ENCODE measurements at places on chromosomes 1 and 21.

- DNase-seq = no peak
Observed at GRCh38 chr1:57262472-57262871, 161.4 kb downstream of the DAB1 start.

DNA sequence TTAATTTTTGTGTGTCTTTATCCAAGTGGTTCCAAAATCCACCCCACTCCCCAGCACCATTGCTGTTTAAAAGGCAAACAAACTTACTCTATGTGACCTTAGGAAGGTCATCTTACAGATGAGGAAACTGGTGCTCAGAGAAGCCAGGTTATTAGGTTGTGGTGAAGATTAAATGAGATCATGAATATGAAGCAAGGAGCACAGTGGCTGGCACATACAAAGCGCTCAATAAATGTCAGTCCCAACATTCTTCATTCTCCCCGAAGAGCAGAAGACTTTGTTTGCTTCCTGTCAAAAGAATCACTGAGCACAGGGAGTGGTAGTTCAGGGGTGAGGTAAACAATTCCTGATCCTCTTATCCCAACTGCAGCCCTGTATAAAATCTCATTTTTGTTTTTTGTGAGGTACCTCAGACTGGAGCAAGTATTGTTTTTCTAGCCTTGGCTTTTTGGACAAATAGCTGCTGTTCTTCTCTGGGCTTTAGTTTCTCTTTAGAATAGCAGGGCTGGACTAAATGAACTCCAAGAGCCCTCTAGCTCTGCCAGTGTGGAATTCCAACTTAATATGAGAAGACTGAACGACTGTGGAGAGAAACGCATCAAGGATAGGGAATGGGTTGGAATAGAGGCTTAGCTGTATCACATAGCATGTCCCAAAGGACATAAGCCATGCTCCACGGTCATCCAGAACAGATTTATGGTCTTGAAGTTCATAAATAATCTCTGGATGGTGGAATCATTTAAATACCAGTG is 455.3 kb upstream of the USP24 start:
- no peak for DNase-seq

- no peak for DNase-seq
Observed at GRCh38 chr1:23756676-23757075, 13.4 kb downstream of the ELOA start.

- DNase-seq = no peak
Observed at GRCh38 chr1:89291276-89291675, 18.6 kb upstream of the GBP5 start.

GRCh38 chr1:216914974-216915373 is 191.7 kb upstream of the ESRRG start:
- DNase-seq = no peak

- no peak for DNase-seq
Observed at GRCh38 chr1:18962855-18963737, 6.6 kb upstream of the IFFO2 start.

DNA sequence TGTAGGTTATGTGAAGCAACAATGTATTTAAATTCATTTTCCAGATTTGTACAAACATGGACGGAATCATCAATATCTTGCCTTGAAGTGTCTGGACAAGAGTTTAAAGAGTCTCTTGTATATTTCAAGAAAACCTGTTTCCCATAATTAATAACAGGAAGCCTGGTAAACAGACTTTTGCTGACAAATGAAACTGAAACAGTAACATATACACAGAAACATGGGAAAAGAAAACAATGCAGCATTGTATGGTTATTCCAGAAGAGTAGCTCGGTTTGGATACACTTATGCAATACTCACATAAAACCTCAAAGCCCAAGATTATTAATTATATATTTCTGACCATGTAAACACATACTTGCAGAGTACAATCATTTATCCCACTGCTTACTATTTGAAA is 265.5 kb downstream of the PTPRC start:
- DNase-seq = no peak

- DNase-seq = peak; percentile 40
Observed at GRCh38 chr1:206106328-206107167, 10.6 kb downstream of the AVPR1B start.

- no peak for DNase-seq
Observed at GRCh38 chr1:112114540-112114939, 125.1 kb upstream of the KCND3 start.

DNA sequence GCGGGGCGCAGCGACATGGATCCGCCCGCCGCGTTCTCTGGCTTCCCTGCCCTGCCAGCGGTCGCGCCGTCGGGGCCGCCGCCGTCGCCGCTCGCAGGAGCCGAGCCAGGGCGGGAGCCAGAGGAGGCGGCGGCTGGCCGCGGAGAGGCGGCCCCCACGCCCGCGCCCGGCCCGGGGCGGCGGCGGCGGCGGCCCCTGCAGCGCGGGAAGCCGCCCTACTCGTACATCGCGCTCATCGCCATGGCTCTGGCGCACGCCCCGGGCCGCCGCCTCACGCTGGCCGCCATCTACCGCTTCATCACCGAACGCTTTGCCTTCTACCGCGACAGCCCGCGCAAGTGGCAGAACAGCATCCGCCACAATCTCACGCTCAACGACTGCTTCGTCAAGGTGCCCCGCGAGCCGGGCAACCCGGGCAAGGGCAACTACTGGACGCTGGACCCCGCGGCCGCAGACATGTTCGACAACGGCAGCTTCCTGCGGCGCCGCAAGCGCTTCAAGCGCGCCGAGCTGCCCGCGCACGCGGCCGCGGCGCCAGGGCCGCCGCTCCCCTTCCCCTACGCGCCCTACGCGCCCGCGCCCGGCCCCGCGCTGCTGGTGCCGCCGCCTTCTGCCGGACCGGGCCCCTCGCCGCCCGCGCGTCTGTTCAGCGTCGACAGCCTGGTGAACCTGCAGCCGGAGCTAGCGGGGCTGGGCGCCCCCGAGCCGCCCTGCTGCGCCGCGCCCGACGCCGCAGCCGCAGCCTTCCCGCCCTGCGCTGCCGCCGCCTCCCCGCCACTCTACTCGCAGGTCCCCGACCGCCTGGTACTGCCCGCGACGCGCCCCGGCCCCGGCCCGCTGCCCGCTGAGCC is 459 bp downstream of the FOXE3 start:
- DNase-seq = no peak

DNA sequence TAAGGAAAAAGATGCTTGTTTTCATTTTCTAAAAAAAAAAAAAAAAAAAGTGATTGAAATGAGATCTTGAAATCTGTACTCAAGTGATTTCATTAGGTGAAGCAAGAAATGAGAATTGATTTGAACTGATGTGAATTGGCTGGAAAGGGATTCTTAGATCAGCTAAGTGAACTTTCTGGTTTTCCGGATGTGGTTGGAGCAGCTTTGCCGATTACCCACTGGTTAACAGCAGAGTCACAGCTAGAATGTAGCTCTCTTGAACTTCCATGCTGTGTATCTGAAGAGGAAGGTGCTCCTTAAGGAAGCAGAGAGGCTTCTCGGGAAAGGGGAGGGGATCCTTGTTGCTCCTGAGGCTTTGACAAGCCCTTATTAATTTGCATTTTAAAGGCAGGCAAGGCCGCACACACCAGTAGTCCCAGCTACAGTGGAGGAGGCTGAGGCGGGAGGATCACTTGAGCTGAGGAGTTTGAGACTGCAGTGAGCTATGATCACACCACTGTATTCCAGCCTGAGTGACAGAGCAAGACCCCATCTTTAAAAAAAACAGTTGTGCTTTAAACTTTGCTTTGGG is 28.7 kb upstream of the PWP2 start:
- DNase-seq = no peak

DNA sequence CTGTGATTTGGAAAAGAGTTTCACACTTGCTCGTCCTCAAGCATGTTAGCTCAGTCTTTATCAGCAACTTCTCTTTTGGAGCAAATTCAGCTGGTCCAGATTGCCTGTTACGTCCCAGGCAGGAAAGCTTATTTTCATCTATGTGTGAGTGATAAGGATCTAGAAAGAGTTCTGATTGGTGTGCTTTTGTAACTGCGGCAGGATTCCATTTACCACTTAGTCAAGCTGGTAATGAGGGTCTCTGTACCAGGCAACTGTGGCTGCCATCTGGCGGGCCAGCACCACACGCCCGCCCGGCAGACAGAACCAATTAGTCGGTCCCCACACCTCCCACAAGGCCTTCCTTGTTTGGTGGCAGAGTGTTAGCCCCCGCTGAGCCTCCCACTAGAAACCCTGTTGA is 21.0 kb downstream of the C1orf87 start:
- no peak for DNase-seq

DNA sequence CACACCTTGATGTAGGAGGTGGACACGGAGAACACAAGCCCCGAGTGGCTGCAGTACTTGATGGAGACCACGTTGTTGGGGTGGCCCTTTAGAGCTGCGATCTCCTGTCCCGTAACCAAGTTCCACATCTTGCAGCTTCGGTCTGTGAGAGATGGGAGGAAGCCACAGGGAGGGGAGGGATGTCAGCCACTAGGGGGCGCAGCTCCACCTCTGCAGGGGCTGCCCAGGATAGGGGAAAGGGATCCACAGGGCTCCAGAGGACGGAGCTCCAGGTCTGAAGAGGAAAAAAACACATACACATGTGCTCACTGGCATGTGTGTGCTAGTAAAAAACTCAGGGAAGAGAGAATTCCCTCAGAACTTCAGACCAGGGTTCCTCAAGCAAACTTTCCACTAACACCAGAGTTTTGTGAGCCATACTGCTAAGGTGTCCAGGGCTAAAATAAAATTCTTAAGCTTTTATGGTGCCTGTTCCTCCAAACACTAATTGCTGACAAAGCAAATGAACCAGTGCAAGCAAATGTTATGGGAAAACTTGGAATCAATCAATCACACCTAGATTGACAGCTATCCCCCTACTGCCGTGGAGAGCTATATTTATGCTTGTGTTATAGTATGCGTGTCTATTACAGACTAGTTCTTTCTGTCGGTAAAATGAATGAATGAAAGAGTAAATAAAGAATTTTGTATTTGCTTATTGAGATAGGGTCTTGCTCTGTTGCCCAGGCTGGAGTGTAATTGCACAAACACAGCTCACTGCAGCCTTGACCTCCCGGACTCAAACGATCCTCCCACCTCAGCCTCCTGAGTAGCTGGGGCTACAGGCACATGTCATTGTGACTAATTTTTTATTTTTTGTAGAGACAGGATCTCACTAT is 43.7 kb downstream of the KIF21B start:
- no peak for DNase-seq

- DNase-seq = no peak
Observed at GRCh38 chr1:93164816-93165215, 15.4 kb downstream of the TMED5 start.

DNA sequence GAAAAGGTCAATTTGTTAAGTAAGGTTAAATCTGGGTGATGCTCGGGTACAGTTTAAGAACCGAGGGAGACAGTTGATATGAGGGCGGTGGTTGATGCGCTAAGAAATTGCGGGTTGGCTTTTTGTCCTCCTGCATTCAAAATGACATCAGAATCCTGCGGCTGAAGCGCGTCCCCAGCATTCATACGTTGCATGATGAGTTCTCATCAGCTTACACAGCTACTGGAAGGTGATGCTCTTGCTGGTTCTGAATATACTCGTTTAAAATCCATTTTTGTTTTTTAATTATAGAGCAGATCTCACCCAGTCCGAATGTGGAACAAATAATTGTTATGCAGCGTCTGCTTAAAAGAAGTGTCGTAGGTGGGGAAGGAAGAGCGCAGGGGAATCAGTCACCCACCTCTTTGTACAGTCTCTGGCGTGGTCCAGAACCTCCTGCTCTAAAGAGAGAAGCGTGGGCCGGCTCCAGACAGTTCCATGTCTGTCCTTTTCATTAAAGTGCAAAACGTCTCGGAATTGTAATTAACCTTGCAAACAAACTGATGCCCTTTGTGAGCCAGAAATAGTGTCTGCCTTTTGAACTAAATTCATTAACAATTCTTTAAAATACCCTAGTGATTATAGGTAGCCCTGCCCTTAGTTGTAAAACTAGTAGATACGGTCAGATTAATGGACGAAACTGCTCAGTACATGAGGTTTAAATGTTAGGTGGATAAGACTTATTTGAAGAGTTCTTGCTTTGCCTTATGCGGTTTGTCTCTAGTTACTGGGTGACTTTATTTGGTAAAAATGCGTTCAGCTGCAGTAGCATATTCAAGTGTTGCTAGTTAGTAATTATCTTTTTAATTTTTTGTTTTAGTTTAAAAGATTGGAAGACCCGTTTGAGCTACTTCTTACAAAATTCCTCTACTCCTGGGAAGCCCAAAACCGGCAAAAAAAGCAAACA is 741 bp downstream of the RGS2 start:
- no peak for DNase-seq

- no peak for DNase-seq
Observed at GRCh38 chr21:41786509-41786987, 19.7 kb upstream of the RIPK4 start.

DNA sequence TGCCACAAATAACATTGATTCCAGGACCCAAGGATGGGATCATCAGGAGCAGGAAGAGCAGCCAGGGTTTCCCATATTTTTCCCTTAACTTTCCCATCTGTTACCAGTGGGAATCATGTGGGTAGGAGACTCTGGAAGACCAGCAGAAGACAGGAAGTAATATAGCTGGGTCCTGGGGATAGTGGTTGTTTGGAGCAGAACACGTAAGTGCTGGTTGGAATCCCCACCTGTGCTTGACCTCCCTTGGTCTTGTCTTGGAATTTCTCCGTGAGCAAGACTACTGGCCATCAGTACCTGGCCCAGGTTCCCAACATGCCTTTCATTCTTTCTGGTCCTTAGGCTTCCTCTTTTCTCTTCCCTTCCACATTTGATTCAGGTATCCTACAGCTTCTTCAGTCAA is 20.9 kb upstream of the SLC27A3 start:
- DNase-seq = no peak

GRCh38 chr1:167223144-167224103 is 2.7 kb downstream of the POU2F1 start:
- DNase-seq = no peak

DNA sequence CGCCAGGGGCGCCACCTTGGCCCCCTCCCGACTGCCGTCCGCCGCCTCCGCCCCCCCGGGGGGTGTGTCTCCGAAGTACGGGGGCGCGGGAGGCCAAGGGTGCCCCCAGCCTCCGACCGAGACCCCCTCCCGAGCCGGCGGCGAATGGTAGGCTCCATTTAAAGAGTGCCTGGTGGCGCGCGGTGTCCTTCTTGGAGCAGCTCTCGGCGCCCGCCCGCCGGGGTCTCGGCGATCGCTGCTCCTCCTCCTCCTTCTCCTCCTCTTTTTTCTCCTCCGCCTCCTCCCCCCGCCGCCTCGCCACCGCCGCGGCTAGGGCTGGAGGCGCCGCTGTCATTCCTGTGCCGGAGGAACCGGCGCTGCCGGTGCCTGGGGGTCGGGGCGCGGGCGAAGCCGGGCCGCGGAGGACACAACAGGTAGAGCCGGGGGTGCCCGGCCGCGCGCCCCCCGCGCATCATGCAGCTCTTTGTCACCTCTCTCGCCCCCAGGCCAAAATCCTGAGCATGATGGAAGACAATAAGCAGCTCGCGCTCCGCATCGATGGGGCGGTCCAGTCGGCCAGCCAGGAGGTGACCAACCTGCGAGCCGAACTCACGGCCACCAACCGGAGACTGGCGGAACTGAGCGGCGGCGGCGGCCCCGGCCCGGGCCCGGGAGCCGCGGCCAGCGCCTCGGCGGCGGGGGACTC is at the start of gene KAZN:
Gene KAZN, plus strand, starts transcription at position 188 of the 685 bp plus-strand sequence.
- no peak for DNase-seq

DNA sequence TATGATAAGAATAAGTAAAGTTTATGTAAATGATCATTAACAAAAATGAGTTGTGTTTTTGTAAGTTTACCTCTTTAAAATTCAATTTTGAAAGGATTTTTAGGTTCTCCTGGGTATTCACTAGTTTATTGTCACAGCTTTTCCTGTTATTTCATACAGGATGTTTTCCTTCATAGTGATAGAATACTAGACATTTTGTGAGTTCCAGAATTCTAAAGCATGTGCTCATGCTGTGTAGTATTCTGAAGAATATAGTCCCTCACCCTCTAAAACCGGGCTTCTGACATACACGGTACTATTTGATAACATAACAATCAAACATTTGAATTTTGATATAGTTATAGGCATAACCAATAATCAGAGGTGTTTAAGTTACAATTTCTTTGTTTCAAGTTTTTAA is 10.7 kb downstream of the LRRC8C start:
- no peak for DNase-seq

All from brain pericyte (primary cell).